ENCODE measurements at places on chromosomes 1 and 21. TPM values are rescaled to one million over a fixed set of nuclear protein-coding genes. Genes with fewer than 3 reads are reported as not detected.

- DNase-seq: no peak
These were observed 153.5 kb downstream of the HLX start for GRCh38 chr1:221032637-221033280.

GRCh38 chr1:30853350-30853749 is 55.2 kb downstream of the SDC3 start:
- no peak for DNase-seq

GRCh38 chr1:225772848-225773247 is 4.8 kb upstream of the SRP9 start:
- no peak for DNase-seq

DNA sequence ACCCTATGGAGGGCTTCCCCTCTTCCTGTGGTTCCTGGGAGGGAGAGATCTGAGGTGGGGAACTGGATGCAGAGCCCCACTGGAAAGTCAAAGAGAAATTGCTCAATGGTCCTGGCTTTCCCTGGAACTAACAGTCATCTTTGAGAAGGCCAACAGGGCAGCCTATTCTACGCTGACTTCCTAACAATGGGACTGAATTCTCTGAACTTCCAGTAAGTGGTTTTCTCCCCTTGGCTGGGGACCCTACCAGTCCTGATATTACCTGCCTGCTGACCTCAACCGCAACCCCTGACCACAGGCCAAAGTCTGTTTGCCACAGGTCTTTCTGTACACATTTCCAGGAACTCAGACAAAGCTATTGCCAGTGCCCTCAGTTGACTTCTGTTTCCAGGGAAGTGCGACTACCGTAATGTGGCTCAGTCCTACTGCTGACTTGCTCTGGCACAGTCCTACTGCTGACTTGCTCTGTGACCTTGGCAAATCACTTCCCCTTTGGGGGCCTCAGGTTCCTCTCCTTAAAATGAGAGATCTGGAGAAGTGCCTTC is 55.3 kb downstream of the C8B start:
- DNase-seq: no peak

DNA sequence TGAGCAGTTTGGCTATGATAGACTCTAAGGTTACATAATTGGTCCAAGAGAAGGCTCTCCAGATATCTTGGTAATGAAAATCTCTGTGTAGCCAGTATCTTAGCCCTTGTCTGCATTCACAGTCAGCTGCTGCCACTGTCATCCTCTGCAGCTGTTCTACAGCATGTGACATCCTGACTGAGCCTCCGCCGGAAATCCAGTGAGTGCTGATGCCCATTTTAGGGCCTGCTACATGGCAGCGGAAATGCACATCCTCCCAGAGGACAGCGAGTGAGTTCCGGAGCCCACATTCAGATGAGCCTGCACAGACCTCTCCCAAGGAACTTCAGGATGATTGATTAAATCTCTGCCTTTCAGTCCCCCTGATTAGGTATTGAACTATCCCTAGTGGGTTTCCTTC is 237.1 kb downstream of the HHIPL2 start:
- DNase-seq: no peak

GRCh38 chr1:202852163-202852904 is 36.6 kb downstream of the RABIF start:
- DNase-seq: no peak

- DNase-seq: no peak
These were observed 33.6 kb downstream of the GOLPH3L start for GRCh38 chr1:150663321-150663720.

GRCh38 chr21:41029571-41029970 is 138.4 kb upstream of the BACE2 start:
- DNase-seq: no peak

DNA sequence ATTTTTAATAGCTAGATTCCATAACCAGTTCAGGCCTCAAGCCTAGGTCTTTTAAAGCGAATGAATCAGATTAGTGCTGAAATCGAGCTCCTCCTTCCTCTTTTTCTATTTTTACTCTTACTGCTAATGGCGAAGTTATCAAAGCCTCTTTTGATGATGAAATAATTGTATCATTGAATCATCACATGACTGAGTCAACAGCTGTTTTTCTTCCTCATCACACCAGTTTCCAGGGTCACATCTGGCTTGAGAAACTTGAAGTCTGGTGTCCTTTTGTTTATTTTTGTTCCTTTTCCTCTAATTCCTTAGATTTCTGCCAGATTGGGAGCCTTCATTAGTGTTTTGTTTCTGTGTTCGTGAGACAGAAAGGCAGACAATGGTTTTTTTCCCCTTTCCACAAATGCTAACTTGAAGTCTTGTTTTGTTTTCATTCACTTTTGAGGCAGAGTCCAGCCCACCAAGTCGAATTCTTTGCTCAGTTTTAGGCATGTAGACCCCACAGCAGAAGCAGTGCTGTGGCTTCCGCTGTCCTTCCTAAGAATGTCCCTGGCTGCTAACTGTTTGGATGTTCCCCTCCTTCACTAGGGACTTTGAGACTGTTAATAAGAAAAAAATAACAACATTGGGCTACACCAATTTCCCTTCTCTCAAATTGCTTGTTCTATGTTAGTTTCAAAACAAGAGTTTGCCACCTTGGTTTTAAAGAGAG is 51.9 kb upstream of the FMOD start:
- peak; percentile 54 for DNase-seq

DNA sequence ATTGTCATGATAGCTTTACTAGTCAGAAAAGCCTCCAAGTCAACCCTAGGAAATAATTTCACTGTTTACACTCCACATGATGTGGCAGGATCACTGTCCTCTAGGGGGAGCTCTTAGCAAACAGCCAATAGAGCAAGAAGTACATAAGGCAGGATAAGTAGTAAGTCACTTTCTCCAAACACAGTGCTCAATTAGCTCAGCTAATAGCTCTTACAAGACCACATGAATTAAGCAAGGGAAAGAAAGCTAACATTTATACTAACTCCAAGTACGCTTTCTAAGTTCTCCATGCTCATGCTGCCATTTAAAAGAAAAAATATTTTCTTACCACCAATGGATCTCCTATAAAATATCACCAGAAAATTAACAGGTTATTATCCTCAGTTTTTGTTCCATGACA is 66.9 kb upstream of the LRIF1 start:
- no peak for DNase-seq

- DNase-seq: no peak
These were observed 176.3 kb upstream of the ZNHIT6 start for GRCh38 chr1:85884372-85885035.

BEST4 gene
- polyA plus RNA-seq: 0.29 TPM

FMO4 gene
- polyA plus RNA-seq: 8.0 TPM

SMIM1 gene
- not detected for polyA plus RNA-seq

C1orf141 gene
- 0.48 TPM for polyA plus RNA-seq
